CD4-positive, alpha-beta T cell treated with Interleukin-10 for 1 hour (primary cell): ENCODE measurements at places on chromosomes 4 and X.

- peak; percentile 17 for DNase-seq
These were observed 17.9 kb upstream of the NSUN7 start for GRCh38 chr4:40731792-40732245.

- DNase-seq = no peak
These were observed 234.1 kb upstream of the GIMD1 start for GRCh38 chr4:106602711-106603110.

DNA sequence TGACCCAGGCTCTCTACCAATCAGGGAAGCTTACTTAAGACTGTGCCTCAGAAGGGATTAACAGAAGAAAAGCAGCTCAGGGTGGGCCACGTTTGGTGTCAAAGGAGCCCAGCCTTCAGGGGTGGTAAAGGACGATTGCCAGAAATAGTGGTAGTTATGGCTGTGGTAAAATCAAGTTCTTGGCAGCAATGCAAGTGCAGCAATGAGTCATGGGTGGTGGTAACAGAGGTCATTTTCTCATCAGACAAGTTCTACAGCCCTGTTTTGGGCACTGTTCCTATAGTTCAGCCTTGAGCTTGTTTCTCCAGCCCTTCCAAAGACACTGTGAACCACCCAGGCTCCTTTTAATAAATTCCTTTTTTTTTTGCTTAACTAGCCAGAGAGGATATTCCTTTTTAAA, 120.3 kb downstream of the EFHC2 start:
- no peak for DNase-seq

- no peak for DNase-seq
These were observed 13.3 kb upstream of the ABRAXAS1 start for GRCh38 chr4:83498187-83498586.

DNA sequence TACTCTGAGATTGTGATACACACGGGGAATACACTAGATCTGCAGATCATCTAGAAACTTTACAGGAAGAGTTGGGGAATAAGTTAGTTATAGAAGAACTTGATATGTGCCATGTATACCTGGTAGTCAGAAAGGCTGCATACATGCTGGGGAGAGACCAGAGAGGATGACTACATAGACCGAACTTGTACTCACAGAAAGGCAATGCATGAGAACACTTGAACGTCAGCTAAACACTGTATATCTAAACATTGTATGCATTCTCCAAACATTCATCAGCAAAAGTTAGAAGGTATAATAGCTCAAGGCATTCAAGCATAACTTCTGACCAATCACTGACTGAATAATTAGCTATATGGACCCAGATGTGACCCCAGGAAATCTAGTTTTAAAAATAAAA, 78.0 kb upstream of the PDHA2 start:
- no peak for DNase-seq

GRCh38 chr4:120088507-120088906, 21.9 kb upstream of the MAD2L1 start:
- DNase-seq = no peak

DNA sequence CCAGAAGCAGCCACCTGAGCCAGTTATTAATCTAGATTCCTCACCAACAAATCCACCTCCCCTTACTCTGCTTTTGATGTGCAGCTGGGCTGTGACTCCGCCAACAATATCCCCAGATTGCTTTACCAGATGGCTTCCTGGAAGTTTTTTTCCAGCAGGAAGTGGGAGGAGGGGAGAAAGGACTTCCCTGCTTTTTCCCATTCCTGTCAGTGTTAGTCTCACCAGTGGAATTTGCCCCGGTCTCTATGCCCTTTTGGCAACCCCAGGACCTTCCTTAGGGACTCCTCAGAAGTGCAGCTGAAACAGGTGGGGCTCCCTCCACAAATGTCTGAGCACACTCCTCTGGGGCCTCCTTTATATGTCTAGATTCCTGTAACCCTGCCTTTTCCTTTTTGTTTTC, 465.2 kb upstream of the IGFBP7 start:
- DNase-seq = no peak

DNA sequence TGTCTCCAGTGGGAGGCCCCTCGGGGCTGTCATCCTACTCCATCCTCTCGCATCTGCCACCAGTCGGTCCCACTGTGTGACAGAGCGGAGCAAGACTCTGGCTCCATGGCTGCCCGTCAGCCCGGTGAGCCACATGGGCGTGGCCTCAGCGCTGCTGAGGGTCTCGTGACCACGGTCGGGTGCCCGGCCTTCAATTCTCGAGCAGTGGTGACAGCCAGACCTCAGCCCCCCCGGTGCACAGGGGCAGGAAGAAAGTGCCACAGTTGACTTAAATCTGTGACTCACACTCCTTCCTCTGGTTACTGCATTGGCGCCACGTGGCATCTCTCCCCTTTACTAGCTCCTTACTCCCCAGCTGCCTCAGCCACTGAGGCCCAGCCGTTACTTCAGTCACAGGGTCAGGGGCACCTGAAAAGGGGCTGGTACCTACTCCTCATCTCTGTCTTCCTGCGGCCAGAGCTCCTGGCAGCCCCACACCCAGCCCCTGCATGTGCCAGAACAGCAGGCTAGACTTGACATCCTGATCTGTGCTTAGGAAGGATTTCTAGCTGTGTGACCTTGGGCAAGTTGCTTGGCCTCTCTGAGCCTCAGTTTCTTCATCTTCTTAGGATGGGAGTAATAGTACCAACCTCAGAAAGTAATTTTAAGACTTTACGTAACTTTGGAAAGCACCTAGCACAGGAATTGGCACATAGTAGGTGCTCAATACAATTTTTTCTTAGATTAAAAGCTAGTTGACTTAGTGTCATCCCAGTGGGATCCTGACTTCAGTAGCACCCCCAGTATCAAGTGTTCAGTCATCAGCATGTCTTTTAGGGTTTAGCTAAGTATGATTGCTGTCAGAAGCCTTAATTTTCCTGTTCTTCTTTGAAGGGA, 66.1 kb downstream of the TNIP2 start:
- DNase-seq = peak; percentile 12
